ENCODE measurements at places on chromosomes 13 and 19. TPM values are rescaled to one million over a fixed set of nuclear protein-coding genes. Genes with fewer than 3 reads are reported as not detected.

Gene COX7A1
- total RNA-seq: not detected

Gene FRY
- total RNA-seq: 19.2 TPM

Gene TLE2
- 1.9 TPM for total RNA-seq

Gene DNAAF3
- 0.18 TPM for total RNA-seq

Gene CEACAM6
- not detected for total RNA-seq

Gene ZNF112
- not detected for total RNA-seq

Gene ZNF260
- 8.1 TPM for total RNA-seq

Gene WASF3
- total RNA-seq: 0.30 TPM

Gene HNRNPL
- total RNA-seq: 572 TPM

Gene DIRAS1
- 0.23 TPM for total RNA-seq

Gene URAD
- not detected for total RNA-seq

Gene KLK14
- total RNA-seq: 0.64 TPM

Gene TMIGD2
- total RNA-seq: 20.9 TPM

Gene DHX34
- 15.0 TPM for total RNA-seq

Gene TSKS
- 2.9 TPM for total RNA-seq

Gene PSG11
- total RNA-seq: not detected

Measured in T-helper 2 cell treated with Interferon-gamma antibody and Interleukin-4, amounts not matched to agents 100 ng/mL and 5 ng/mL, for 36 hours (primary cell).